IMR-90 (cell line): ENCODE measurements at places on chromosomes 1 and 21.

GRCh38 chr1:241612533-241613477, 27.4 kb downstream of the CHML start:
- DNase-seq: peak; percentile 97
- no peaks in the 10 kb centered on the region for H3K27me3 ChIP-seq

- no peaks in the 10 kb centered on the region for H3K36me3 ChIP-seq
- peak; percentile 99 for DNase-seq
- H3K4me3 ChIP-seq: no peak overlapping the region
- no peaks in the 10 kb centered on the region for H3K27me3 ChIP-seq
- H3K4me1 ChIP-seq: peaks cover 15% of the 10 kb centered on the region
Observed at GRCh38 chr1:159881622-159882526, 18.1 kb downstream of the CFAP45 start.

GRCh38 chr1:247551721-247552120, 2.8 kb downstream of the GCSAML start:
- no peak overlapping the region for H3K27ac ChIP-seq
- H3K27me3 ChIP-seq: no peaks in the 10 kb centered on the region
- DNase-seq: peak; percentile 24
- H3K36me3 ChIP-seq: no peaks in the 10 kb centered on the region
- no peaks in the 10 kb centered on the region for H3K4me1 ChIP-seq
- H3K4me3 ChIP-seq: no peak overlapping the region

- no peak overlapping the region for H3K27ac ChIP-seq
- H3K4me3 ChIP-seq: no peak overlapping the region
- H3K36me3 ChIP-seq: no peaks in the 10 kb centered on the region
- H3K4me1 ChIP-seq: peaks cover 13% of the 10 kb centered on the region
Observed at GRCh38 chr21:14945176-14945575, 119.6 kb downstream of the NRIP1 start.

- H3K27me3 ChIP-seq: no peaks in the 10 kb centered on the region
- H3K4me3 ChIP-seq: no peak overlapping the region
- H3K36me3 ChIP-seq: peaks cover 6% of the 10 kb centered on the region
- peak; percentile 51 for DNase-seq
- H3K27ac ChIP-seq: no peak overlapping the region
Observed at GRCh38 chr1:171801487-171801891, 20.0 kb downstream of the METTL13 start.

- no peaks in the 10 kb centered on the region for H3K27me3 ChIP-seq
- no peak overlapping the region for H3K4me3 ChIP-seq
Observed at GRCh38 chr1:6269296-6269695, 8.4 kb upstream of the GPR153 start.

DNA sequence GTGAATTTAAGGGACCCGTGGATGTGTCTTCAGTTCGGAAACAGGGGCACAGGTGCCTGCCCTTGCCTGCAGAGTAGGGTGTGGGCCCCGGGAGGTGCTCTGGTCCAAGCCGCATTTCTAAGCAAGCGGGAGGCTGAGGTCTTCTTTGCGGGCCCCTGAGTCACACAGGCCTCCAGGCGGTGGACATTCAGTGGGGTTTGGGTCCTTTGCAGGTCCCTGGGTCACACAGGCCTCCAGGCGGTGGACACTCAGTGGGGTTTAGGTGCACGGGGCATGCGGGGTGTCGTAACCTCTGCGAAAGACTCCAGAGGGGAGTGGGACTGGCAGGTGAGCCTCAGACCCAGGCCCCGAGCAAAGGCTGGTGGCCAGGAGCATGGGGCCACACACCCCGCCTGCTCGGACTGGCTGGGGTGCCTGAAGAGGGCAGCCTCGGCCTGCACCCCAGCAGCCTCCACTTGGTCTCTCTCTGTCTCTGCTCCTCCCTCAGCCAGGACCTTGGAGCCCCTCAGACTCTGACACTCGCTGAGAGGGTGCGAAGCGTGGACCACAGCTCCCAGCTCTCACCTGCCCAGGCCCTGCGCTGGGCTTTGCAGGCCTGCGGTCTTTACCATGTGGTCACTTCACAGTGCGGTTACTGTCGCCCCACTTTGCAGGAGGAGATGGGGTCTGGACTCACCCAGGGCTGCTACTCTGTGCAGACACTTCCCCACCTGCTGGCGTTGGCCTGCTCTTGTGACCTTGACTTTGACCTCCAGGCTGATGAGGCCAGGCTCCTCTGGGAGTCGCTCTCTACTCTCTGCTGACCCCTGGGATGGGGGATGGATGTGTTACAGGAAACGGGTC, 6.0 kb upstream of the AGPAT3 start:
- no peak for DNase-seq
- H3K4me3 ChIP-seq: no peak overlapping the region
- peaks cover 8% of the 10 kb centered on the region for H3K4me1 ChIP-seq
- no peak overlapping the region for H3K27ac ChIP-seq

- H3K27ac ChIP-seq: no peak overlapping the region
- H3K4me1 ChIP-seq: no peaks in the 10 kb centered on the region
- H3K4me3 ChIP-seq: no peak overlapping the region
Observed at GRCh38 chr1:167964646-167965045, 27.8 kb upstream of the MPC2 start.

DNA sequence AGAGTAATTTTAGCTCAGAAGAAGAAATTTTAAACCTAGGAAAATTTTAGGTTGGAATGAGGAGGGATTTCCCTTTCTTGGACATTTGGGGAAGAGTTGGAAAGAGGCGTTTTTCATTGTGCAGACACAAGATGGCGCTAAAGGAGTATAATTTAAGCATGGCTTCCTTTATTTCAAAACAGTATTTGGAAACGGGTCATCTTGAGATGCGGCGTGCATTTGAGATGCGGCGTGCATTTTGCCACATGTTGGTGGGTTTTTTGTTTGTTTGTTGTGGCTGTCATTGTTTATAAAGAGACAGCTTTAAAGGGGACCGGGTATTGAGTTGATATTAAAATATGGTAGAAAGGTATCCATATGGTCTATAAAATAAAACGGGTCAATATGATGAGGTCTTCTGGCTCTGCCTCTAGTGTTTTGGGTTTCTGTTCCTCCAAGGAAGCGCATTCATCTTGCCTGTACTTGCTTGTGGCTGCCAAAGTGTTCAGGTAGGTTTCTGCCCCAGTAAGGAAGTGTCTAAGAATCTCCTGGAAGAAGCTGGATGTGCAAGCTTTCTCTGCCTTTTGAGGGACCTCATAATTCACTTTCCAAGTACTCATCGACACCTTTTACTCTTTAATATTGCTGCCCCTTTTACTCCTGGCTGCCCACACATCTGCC, 210.3 kb downstream of the SLC35F3 start:
- DNase-seq: peak; percentile 59
- H3K4me3 ChIP-seq: peak overlapping the region; percentile 25; the same call in 1 of the 2 replicates
- H3K4me1 ChIP-seq: no peaks in the 10 kb centered on the region

- peak overlapping the region; percentile 81 for H3K27ac ChIP-seq
- H3K36me3 ChIP-seq: peaks cover 14% of the 10 kb centered on the region
- no peaks in the 10 kb centered on the region for H3K27me3 ChIP-seq
- H3K4me1 ChIP-seq: peaks cover 12% of the 10 kb centered on the region
- H3K4me3 ChIP-seq: peak overlapping the region; percentile 86
Observed at GRCh38 chr1:203796236-203796605, 798 bp downstream of the ZBED6 start.

DNA sequence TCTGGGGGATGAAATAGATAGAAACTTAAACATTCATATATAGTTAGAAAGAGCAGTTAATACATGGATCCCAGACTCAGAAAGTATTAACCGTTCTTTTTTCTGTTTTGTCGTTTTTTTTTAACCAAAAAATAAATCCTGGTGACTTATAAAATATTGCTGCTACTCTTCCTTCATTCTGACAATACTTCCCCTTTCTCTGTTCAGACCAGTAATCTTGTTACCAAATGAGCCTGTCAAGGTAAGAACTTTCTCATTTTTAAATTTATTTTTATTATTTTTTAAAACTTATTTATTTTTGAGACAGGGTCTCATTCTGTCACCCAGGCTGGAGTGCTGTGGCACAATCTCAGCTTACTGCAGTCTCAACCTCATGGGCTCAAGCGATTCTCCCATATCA, 13.7 kb downstream of the PTPN22 start:
- H3K27me3 ChIP-seq: no peaks in the 10 kb centered on the region
- peaks cover 10% of the 10 kb centered on the region for H3K4me1 ChIP-seq
- H3K36me3 ChIP-seq: no peaks in the 10 kb centered on the region
- no peak overlapping the region for H3K4me3 ChIP-seq

- H3K4me1 ChIP-seq: peaks cover 10% of the 10 kb centered on the region
- no peak overlapping the region for H3K27ac ChIP-seq
- peak; percentile 91 for DNase-seq
Observed at GRCh38 chr1:64212031-64212430, 8.6 kb downstream of the UBE2U start.

DNA sequence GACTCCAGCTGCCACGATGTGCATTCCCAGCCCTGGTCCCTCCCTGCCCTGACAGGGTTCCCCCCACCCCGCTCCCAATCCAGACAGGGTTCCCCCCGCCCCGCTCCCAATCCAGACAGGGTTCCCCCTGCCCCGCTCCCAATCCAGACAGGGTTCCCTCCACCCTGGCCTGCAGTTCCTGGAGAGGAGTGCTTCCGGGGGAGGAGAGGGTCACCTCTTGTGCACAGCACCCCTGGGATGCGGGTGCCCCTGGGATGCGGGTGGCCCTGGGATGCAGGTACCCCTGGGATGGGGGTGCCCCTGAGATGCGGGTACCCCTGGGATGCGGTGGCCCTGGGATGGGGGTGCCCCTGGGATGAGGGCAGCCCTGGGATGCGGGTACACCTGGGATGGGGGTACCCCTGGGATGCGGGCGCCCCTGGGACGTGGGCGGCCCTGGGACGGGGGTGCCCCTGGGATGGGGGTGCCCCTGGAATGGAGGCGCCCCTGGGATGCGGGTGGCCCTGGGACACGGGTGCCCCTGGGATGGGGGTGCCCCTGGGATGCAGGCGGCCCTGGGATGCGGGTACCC, 36.7 kb upstream of the SLC19A1 start:
- H3K36me3 ChIP-seq: no peaks in the 10 kb centered on the region
- no peak overlapping the region for H3K4me3 ChIP-seq
- no peak for DNase-seq
- no peak overlapping the region for H3K27ac ChIP-seq

DNA sequence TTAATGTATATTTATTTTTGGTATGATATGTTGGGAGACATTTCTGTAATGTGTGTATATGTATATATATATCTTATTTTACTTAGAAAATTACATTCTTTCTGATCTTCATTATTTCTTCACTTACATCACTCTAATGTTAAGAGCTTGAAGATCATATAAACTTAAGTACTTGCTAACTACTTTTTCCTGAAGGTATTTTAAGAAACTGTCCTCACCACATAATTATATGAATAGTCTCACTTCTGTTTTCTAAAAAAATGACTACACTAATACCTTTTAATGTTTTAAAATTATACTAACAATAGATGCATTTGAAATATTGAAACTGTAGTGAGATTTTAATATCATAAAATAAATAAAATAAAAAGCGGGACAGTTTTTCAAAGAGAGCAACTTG, 377.1 kb downstream of the LRRIQ3 start:
- no peak for DNase-seq
- H3K4me3 ChIP-seq: no peak overlapping the region
- no peaks in the 10 kb centered on the region for H3K4me1 ChIP-seq
- no peaks in the 10 kb centered on the region for H3K36me3 ChIP-seq
- H3K27ac ChIP-seq: no peak overlapping the region
- no peaks in the 10 kb centered on the region for H3K27me3 ChIP-seq

- no peak overlapping the region for H3K4me3 ChIP-seq
- DNase-seq: no peak
- H3K4me1 ChIP-seq: peaks cover 14% of the 10 kb centered on the region
- no peak overlapping the region for H3K27ac ChIP-seq
- no peaks in the 10 kb centered on the region for H3K27me3 ChIP-seq
Observed at GRCh38 chr1:164645921-164646320, 86.9 kb downstream of the PBX1 start.

GRCh38 chr1:186091222-186091720, 283.8 kb downstream of the TPR start:
- peaks cover 5% of the 10 kb centered on the region for H3K4me1 ChIP-seq
- no peak overlapping the region for H3K27ac ChIP-seq
- H3K27me3 ChIP-seq: no peaks in the 10 kb centered on the region
- H3K36me3 ChIP-seq: no peaks in the 10 kb centered on the region
- no peak for DNase-seq

GRCh38 chr1:226420897-226421296, 13.0 kb upstream of the PARP1 start:
- no peak for DNase-seq
- H3K27me3 ChIP-seq: peaks cover 18% of the 10 kb centered on the region
- H3K36me3 ChIP-seq: no peaks in the 10 kb centered on the region

- no peak overlapping the region for H3K4me3 ChIP-seq
- DNase-seq: no peak
- H3K4me1 ChIP-seq: no peaks in the 10 kb centered on the region
- peaks cover 42% of the 10 kb centered on the region; the same call in 1 of the 2 replicates for H3K27me3 ChIP-seq
Observed at GRCh38 chr1:10856863-10857598, 60.6 kb upstream of the CASZ1 start.

DNA sequence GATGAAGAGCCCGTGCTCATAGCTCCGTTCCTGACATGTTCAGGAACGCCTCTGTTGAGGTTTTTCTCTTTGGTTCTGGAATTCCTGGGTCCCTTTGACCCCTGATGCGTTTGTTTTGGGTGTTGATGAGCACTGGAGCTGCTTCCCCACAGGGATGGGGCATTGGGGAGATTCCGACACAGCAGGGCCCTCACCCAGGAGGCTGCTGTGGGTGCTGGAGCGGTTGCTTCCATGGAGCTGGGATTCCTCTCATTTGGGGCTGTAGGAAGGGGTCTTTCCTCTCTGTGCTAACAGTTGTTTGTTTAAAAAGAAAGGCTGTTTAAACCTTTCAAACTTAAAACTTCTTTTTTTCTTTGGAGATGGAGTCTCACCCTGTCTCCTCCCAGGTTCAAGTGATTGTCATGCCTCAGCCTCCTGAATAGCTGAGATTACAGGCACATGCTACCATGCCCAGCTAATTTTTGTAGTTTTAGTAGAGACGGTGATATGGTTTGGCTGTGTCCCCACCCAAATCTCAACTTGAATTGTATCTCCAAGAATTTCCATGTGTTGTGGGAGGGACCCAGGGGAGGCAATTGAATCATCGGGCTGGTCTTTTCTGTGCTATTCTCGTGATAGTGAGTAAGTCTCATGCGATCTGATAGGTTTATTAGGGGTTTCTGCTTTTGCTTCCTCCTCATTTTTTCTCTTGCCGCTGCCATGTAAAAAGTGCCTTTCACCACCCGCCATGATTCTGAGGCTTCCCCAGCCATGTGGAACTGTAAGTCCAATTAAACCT, 48.9 kb downstream of the SKI start:
- peaks cover 62% of the 10 kb centered on the region for H3K4me1 ChIP-seq
- peak; percentile 62 for DNase-seq
- H3K36me3 ChIP-seq: peaks cover 6% of the 10 kb centered on the region
- no peak overlapping the region for H3K4me3 ChIP-seq

GRCh38 chr1:200405264-200405663, 4.6 kb downstream of the ZNF281 start:
- H3K27me3 ChIP-seq: no peaks in the 10 kb centered on the region
- no peak for DNase-seq
- no peak overlapping the region for H3K4me3 ChIP-seq
- H3K27ac ChIP-seq: no peak overlapping the region
